ENCODE measurements at places on chromosomes 5 and 9. TPM values are rescaled to one million over a fixed set of nuclear protein-coding genes. Genes with fewer than 3 reads are reported as not detected.

The NEUROG1 gene
- total RNA-seq, result not detected

GRCh38 chr9:87602933-87603643, 105.4 kb downstream of the DAPK1 start:
- DNase-seq, result no peak

The HACD4 gene
- total RNA-seq, result 0.72 TPM

- no peak for DNase-seq
These were observed 23.6 kb downstream of the ZFP62 start for GRCh38 chr5:180837478-180837877.

DNA sequence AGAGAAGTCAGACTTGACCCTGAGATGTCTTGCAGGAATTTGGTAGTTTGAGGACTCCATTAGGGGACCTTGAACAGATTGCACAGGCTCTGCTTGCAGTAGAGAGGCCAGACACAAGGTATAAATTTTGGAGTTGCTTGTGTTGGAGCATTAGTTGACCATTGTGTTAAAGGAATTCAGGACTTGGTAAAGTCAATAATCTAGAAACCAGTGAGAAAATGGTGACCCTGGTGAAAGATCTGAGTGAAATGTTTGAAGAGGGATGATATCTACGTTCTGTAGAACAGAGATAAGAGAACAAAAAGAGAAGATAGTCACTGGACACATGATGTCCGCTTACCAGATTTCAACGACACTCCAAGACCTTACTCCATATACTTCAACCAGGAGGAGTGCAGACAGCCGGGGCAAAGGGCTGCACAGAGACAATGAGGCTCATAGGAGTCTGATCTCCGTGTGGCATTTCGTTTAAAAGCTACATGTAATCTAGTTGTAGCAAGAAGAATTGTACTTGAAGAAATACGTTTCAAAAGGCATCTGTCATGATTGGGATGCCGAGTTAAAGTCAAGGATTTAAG, 13.2 kb downstream of the DNAJC25 start:
- DNase-seq, result no peak

The PCDHGC4 gene
- total RNA-seq, result 3.0 TPM

GRCh38 chr9:81599837-81600236, 89.5 kb downstream of the TLE1 start:
- DNase-seq, result no peak
